H4 (cell line): ENCODE measurements at places on chromosomes 7 and 10. TPM values are rescaled to one million over a fixed set of nuclear protein-coding genes. Genes with fewer than 3 reads are reported as not detected.

DNA sequence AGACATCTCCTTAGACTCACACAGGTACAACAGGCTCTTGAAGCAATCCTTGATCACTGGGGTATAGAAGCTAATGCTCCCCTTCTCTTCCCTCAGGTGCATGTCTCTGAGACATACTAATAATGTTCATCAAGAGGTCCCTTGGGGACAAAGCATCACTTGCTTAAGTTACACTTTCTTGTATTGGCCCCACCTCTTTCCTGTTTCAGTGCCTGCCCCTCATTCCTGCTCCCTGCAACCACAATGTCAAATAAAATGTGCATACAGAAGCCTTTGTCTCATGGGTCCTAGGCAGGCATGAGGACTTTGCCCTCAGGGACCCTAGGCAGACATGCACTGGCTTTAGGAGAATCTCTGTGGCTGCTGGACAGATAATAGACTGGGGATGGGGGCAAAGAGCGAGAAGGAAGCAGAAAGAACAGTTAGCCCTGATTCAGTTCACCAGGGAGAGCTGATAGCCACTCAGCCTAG lies 175.0 kb upstream of the NPY start:
- DNase-seq, result no peak

DNA sequence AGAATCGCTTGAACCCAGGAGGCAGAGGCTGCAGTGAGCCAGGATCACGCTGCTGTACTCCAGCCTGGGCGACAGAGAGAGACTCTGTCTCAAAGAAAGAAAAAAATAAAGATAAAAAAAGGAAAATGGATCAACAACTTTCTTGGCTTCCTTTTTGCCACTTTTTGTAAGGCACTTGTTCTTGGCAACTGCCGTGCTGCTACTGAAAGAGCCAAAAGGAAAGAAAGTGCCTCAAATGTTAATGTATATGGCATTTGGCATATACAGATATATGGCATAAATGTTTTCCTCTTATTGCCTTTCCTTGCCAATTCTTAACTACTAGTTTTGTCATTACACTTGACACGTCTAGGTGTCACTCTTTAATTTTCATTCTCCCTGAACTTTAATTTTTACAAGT lies 393.7 kb upstream of the LRGUK start:
- DNase-seq, result no peak

GRCh38 chr10:94205396-94205831 lies 157.3 kb downstream of the NOC3L start:
- DNase-seq, result no peak

GRCh38 chr7:73901823-73902597 lies 41.1 kb downstream of the TMEM270 start:
- no peak for DNase-seq

DNA sequence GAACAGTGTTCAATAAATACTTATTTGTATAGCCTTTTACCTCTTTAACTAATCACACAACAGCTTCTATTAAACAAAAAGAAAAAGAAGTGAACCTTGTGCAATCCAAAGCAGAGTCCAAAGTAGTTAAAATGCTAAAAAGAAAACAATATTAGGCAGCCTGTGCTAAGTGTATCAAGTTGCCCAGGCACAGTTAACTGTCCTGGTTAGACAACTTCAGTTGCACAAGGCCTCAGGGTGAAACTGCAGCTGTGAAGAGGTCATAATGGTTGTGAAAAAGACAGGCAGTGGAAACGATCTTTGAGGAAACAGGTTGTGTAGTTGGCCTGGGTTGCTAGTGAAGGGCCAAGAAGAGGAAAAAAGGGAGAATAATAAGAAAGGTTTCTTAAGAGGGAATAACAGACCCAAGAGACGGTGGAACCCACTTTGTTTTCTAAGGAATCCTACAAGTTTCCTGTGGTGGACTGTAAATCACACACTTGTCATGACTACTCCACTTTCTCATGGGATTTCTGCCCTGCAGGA lies 6.0 kb upstream of the CROT start:
- DNase-seq, result no peak

DNA sequence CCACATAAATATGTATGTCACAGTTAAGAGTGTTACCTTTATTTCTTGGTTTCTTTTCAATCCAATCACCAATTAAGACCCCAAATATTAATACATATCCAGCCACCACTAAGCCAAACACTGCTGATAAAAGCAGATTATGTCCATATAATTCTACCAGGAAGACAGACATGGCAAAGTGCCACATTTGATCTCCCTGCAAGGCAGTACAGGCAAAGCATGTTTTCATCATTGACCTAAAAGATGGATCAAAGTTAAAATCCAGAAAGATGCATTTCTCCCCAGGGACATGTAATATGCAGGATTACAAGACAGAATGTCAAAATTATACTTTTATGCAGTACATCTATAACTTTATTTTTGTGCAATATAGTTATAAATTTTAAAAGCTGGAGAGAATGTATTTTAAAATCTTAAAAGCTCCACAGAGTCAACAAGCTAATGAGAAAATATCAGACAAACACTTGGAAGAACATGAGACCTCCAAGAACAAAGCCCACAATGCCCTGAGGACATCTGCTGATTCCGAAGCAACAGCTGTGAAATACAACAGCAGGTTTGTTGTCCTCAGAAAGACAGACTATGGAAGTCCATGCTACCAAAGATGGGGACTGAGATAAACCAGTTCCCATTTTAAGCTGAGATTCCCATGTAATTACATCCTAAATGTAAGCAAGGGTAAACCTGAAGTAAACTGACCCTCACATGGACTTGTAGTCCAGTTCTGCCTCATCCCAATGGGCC lies 54.5 kb upstream of the TOMM7 start:
- DNase-seq, result no peak

DNA sequence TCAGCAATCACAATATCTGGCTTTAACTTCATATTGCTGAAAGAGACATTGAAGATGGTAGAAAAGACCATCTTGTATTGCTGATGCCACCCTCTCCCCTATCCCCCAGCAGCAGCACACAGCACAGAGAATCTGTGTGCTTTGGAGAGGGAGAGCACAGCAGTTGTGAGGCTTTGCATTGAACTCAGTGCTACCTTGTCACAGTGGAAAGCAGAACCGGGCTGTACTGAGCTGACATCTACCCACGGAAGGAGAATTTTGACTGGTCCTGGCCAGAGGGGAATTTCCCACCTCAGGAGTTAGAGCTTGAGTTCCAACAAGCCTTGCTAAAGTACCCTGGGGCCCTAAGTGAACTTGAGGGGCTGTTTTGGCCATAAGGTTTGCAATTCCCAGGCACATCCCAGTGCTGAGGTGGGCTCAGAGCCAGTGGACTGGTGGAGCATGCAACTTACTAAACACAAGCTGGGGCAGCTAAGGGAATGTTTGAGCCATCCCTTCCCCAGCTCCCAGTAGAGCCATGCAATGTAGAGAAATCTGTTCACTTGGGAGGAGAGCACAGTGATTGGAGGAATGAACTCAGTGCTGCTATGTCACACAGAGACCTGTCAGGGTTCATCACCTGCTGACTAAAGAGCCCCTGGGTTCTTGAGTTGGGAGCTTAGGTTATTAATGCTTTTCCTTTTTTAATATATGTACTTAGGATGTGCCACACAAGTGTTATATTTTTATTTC lies 62.1 kb downstream of the OR13A1 start:
- DNase-seq, result no peak

GRCh38 chr10:112209684-112210131 lies 26.1 kb upstream of the GPAM start:
- DNase-seq, result peak; percentile 43

Gene ANKRD26
- total RNA-seq, result 6.9 and 9.1 TPM in 2 replicates

Gene RASA4
- total RNA-seq, result 3.4 and 10.3 TPM in 2 replicates

Gene MOSPD3
- total RNA-seq, result 10.1 and 18.5 TPM in 2 replicates

Gene BEND7
- total RNA-seq, result 3.8 and 8.1 TPM in 2 replicates

Gene HABP2
- total RNA-seq, result not detected in 2 replicates
